HCT116 (cell line): ENCODE measurements at places on chromosomes 7 and 10. TPM values are rescaled to one million over a fixed set of nuclear protein-coding genes. Genes with fewer than 3 reads are reported as not detected.

Gene TCAF2
- 1.3 TPM for total RNA-seq

Gene C10orf62
- 0.32 TPM for total RNA-seq

- DNase-seq = no peak
Observed at GRCh38 chr7:3937605-3938004, 636.6 kb downstream of the SDK1 start.

DNA sequence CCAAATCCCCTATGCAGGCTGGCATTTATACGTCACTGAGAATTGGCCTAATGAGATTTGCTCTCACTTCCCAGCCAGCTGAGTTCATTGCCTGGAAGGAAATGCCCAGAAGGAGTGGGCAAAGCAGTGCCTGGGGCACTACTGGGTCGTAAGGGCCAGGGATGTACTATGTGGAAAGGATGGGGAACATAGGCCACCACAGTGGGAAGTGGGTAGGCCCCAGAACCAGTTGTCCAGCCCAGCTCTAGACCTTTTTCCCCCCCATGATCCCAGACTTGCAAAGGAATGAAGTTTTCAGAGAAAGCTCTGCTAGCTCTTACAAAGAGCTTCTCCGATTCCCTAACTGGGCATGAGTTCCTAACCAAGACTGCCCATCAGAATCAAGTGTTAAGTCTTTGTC, 13.9 kb downstream of the TRPV5 start:
- DNase-seq = no peak
